ENCODE measurements at places on chromosomes 2 and 18.

DNA sequence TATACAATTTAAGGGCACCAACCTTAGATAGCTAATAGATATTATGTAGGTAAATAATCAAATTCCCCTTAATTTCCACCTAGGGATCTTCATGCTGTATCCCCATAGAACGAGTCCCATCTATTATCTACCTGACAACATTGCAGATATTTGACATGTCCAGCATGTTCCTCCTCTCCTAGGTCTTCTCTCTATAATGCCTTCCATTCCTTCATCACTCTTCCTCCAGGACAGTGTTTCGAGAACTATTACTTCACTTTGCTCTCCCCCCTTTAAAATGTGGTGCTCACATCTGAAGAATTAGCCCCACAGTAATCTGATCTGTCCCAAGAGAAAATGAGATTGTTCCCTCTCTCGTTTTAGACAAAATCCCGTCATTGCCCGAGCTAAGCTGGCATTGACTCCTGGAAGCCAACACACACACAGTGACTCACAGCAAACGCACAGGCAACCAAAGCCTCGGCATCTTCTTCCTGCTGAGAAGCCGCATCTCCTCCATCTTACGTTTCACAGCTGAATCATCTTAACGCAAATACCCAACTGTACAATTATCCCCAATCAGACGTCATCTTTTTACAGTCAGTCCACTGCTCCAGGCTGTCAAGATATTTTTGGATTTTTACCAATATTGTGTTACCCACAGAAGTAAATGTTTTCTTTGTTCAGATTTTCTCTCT lies 162.9 kb upstream of the AGAP1 start:
- H3K4me1 ChIP-seq: no peaks in the 10 kb centered on the region
- DNase-seq: no peak
- peaks cover 10% of the 10 kb centered on the region for H3K27me3 ChIP-seq
- no peaks in the 10 kb centered on the region for H3K36me3 ChIP-seq

GRCh38 chr18:60163622-60164021 lies 209.0 kb downstream of the MC4R start:
- DNase-seq: no peak
- no peaks in the 10 kb centered on the region for H3K4me1 ChIP-seq
- no peaks in the 10 kb centered on the region for H3K36me3 ChIP-seq
- H3K27me3 ChIP-seq: peaks cover 1% of the 10 kb centered on the region

DNA sequence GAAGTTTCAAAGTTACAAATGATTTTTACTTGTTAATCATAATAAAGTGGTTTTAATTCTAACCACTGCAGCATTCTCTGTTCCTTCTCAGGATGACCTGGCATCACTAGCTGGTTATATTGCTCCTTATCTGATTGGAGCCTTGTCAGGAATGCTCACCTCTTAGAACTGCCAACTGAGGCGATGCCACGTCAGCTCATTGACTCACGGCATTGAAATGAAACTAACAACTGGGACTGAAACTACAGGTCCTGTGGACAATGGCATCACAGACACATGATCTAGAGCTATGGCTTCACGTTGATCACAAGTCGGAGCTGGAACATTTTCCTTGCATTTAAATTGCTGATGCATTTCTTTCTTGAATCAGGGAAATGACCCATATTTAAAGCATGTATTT lies 54.9 kb upstream of the MAP2 start:
- no peak for DNase-seq
- H3K27me3 ChIP-seq: peaks cover 9% of the 10 kb centered on the region
- no peaks in the 10 kb centered on the region for H3K36me3 ChIP-seq
- no peak overlapping the region for H3K4me3 ChIP-seq
- H3K27ac ChIP-seq: no peak overlapping the region

GRCh38 chr2:220117025-220117424 lies 489.6 kb downstream of the SLC4A3 start:
- H3K27ac ChIP-seq: no peak overlapping the region
- no peak for DNase-seq
- H3K27me3 ChIP-seq: no peaks in the 10 kb centered on the region
- no peak overlapping the region for H3K4me3 ChIP-seq

- no peaks in the 10 kb centered on the region for H3K4me1 ChIP-seq
- H3K36me3 ChIP-seq: no peaks in the 10 kb centered on the region
Observed at GRCh38 chr2:6749962-6750361, 115.7 kb downstream of the CMPK2 start.

- H3K36me3 ChIP-seq: no peaks in the 10 kb centered on the region
- H3K4me3 ChIP-seq: no peak overlapping the region
- peaks cover 21% of the 10 kb centered on the region for H3K27me3 ChIP-seq
Observed at GRCh38 chr2:72924353-72925240, 7.3 kb downstream of the EMX1 start.

DNA sequence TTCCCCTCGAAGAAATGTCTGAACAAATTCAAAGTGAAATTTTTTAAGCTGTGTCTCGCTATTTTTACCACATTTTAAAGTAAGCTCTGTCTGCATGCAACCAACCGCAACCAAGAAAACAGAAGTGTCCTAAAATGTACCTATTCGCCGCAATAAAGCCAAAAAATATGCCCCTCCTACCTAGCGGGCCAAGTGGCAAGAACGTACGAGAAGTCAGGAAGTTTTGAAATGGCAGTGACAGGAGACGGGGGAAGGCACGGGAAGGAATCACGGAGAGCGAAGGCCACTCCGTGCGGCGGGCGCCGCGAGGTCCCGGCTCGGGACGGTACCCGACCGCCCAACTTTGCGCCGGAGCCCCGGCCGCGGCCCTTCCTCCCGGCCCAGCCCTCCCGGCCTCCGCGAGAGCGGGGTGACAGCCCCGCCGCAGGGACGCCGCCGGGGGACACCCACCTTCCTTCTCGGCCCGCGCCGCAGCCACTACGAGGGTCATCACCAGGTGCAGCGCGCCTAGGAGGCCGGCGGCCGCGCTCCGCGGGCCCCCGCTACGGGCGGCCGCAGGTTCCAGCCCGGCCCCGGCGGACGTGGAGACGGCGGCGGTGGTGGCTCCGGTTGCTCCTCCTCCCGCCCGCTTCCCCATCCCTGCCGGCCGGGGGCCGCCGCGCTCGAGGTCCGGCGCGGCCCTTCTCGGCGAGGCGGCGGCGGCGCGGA lies 568 bp downstream of the TMEM131 start:
- H3K36me3 ChIP-seq: peaks cover 6% of the 10 kb centered on the region
- peaks cover 31% of the 10 kb centered on the region for H3K4me1 ChIP-seq
- H3K4me3 ChIP-seq: peak overlapping the region; percentile 96
- DNase-seq: peak; percentile 75
- H3K27me3 ChIP-seq: no peaks in the 10 kb centered on the region

GRCh38 chr2:37459095-37459981 lies 114.9 kb downstream of the QPCT start:
- peaks cover 6% of the 10 kb centered on the region for H3K4me1 ChIP-seq
- no peak overlapping the region for H3K4me3 ChIP-seq
- H3K36me3 ChIP-seq: no peaks in the 10 kb centered on the region
- H3K27me3 ChIP-seq: no peaks in the 10 kb centered on the region
- DNase-seq: no peak

GRCh38 chr2:219947575-219947974 lies 320.1 kb downstream of the SLC4A3 start:
- no peaks in the 10 kb centered on the region for H3K4me1 ChIP-seq
- H3K27ac ChIP-seq: no peak overlapping the region
- peaks cover 2% of the 10 kb centered on the region for H3K27me3 ChIP-seq
- no peaks in the 10 kb centered on the region for H3K36me3 ChIP-seq
- no peak for DNase-seq

DNA sequence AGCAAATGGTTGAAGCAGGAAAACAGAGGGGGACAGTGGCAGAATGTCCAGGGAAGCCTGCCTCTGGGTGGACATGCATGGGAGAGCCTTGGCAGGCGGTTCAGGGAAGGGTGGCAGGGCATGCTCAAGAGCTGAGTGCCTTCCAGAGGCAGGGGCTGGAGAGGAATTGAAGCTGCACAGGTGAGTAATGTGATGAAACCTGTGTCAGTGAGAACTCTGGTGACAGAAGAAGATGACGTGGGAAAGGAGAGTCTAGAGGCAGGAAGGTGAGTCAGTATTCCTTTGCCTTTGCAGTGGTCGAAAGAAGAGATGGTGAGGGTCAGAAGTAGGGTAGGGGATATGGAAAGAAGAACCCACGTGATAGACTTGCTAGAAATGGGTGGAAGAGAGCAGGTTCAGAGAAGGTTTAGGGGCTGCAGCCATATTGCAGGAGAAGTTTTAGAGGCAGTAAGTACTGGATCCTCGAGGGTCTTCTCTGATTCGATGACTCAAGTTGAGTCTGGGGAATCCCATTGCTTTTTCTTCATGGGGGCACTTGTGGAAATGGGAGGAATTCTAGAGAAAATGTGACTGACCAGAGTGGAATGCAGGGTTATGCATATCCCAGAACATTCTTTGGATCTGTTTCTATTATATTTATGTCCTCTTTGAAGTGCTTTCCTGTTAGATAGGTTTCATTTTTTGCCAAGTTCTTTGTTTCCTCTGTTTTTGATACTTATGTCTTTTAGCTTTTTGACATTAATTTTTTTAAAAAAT lies 37.4 kb downstream of the TMEM87B start:
- no peaks in the 10 kb centered on the region for H3K27me3 ChIP-seq
- peaks cover 38% of the 10 kb centered on the region for H3K36me3 ChIP-seq
- peaks cover 14% of the 10 kb centered on the region for H3K4me1 ChIP-seq
- no peak for DNase-seq
- peak overlapping the region; percentile 33 for H3K27ac ChIP-seq
- no peak overlapping the region for H3K4me3 ChIP-seq

- no peak for DNase-seq
- no peaks in the 10 kb centered on the region for H3K36me3 ChIP-seq
- peak overlapping the region; percentile 61 for H3K4me3 ChIP-seq
- H3K27me3 ChIP-seq: no peaks in the 10 kb centered on the region
- H3K27ac ChIP-seq: peak overlapping the region; percentile 63
Observed at GRCh38 chr2:30325600-30326328, 94.4 kb downstream of the LBH start.

DNA sequence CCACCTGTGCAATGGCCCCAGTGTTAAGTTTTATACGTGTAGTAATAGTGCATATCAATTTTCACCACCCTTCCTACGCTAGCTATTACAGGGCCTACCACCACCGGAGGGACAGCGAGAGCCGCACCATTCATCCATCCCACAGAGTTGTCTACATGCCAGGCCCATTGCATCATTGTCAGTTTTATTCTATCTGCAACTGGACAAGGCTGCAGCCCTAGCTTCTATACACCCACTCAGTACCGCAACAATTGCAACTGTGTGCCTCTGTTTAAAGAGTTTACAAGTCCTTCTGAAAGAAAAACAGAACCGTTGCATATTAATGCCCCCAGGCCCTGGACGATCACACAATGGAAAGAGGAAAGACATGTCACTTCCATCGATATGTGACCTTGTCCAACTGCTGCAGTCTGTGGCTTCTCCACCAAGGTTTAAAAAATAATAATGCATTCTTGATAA lies 58.6 kb downstream of the ZEB2 start:
- H3K27ac ChIP-seq: peak overlapping the region; percentile 68
- H3K4me1 ChIP-seq: peaks cover 34% of the 10 kb centered on the region
- H3K27me3 ChIP-seq: no peaks in the 10 kb centered on the region
- peak overlapping the region; percentile 15 for H3K4me3 ChIP-seq

GRCh38 chr2:96528700-96529375 lies 7.7 kb upstream of the ARID5A start:
- peak overlapping the region; percentile 0 for H3K4me3 ChIP-seq
- H3K36me3 ChIP-seq: no peaks in the 10 kb centered on the region
- peak overlapping the region; percentile 6 for H3K27ac ChIP-seq
- peaks cover 6% of the 10 kb centered on the region for H3K27me3 ChIP-seq
- no peak for DNase-seq
- H3K4me1 ChIP-seq: peaks cover 31% of the 10 kb centered on the region

GRCh38 chr2:28980368-28981015 lies 606 bp upstream of the TOGARAM2 start:
- peaks cover 1% of the 10 kb centered on the region for H3K36me3 ChIP-seq
- H3K4me3 ChIP-seq: no peak overlapping the region
- H3K4me1 ChIP-seq: no peaks in the 10 kb centered on the region
- H3K27ac ChIP-seq: no peak overlapping the region
- peaks cover 5% of the 10 kb centered on the region for H3K27me3 ChIP-seq
- no peak for DNase-seq

DNA sequence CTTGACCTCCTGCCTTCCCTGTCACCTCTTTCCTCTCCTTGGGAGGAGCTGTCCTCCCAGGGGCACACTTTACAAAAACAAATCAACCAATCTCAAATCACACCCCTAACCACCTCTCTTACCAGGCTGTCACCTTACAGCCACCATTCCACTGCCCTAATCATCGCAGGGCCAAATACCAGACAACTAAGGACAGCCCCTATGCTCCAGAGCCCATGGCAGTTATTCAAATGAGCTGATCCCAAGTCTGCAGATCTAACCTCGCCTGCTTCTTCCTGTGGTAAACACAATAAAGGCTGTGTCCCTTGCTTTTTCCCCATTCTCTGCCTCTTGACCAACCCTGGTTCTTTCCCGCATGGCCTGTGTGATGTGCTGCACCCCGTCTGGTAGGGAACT lies 154.2 kb upstream of the CNTNAP5 start:
- no peak for DNase-seq
- no peak overlapping the region for H3K27ac ChIP-seq
- H3K27me3 ChIP-seq: no peaks in the 10 kb centered on the region
- H3K36me3 ChIP-seq: no peaks in the 10 kb centered on the region
- H3K4me1 ChIP-seq: no peaks in the 10 kb centered on the region

GRCh38 chr2:171034315-171034714 lies 105.3 kb downstream of the GORASP2 start:
- peaks cover 48% of the 10 kb centered on the region for H3K36me3 ChIP-seq
- no peak overlapping the region for H3K4me3 ChIP-seq
- H3K4me1 ChIP-seq: no peaks in the 10 kb centered on the region
- no peak for DNase-seq

DNA sequence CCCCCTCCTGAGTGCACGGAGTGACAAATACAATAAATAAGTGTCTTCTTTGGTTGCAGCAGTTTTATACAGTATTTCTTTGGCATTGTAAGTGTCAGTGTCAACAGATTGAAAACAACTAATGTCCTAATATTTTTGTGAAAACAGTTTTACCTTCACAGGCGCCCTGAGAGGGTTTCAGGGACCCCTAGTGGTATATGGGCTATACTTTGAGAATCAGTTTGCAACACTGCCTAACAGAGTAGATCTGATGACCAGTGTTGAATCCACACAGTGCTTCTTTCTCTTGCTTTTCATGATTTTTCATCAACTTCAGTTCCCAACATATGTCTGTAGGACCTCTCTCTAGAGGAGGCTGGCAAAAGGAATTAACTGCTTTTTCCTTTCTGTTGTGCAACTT lies 162.2 kb downstream of the PRPF40A start:
- DNase-seq: no peak
- H3K27ac ChIP-seq: no peak overlapping the region
- H3K36me3 ChIP-seq: no peaks in the 10 kb centered on the region
- H3K4me1 ChIP-seq: no peaks in the 10 kb centered on the region

DNA sequence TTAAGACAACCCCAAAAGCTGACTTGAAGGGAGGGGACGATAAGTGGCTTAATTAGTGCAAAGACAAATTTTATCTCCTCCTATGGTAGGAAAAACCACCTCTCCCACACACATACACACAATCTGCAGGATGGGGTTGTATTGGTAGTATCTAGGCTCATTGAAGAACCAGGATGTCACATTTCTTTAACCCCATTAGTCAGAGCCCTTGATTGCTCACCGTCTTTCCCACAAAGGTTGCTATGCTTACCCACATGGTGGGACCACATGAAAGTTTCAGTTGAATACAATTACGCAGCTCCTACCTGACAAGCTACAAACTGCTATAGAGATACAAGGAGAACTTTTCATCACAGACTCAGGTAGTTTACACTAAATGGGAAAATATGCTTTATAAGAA lies 765.0 kb upstream of the CELF4 start:
- H3K4me1 ChIP-seq: no peaks in the 10 kb centered on the region
- H3K27ac ChIP-seq: no peak overlapping the region
- no peaks in the 10 kb centered on the region for H3K27me3 ChIP-seq
- no peak overlapping the region for H3K4me3 ChIP-seq
- DNase-seq: no peak
